Panc1 (cell line): ENCODE measurements at places on chromosomes 5 and 9. TPM values are rescaled to one million over a fixed set of nuclear protein-coding genes. Genes with fewer than 3 reads are reported as not detected.

GRCh38 chr5:96733771-96734500, 71.8 kb downstream of the CAST start:
- H3K36me3 ChIP-seq: peaks cover 6% of the 10 kb centered on the region
- DNase-seq: no peak
- H3K4me1 ChIP-seq: no peaks in the 10 kb centered on the region
- H3K27me3 ChIP-seq: no peaks in the 10 kb centered on the region
- H3K4me3 ChIP-seq: no peak overlapping the region

The TMEM171 gene
- 2.1 TPM for total RNA-seq

GRCh38 chr5:34001241-34001841, 6.5 kb downstream of the AMACR start:
- H3K36me3 ChIP-seq: no peaks in the 10 kb centered on the region; the same call in 1 of the 2 replicates
- H3K27ac ChIP-seq: no peak overlapping the region
- no peak overlapping the region for H3K4me3 ChIP-seq
- H3K27me3 ChIP-seq: no peaks in the 10 kb centered on the region
- no peak for DNase-seq

The PCDHB3 gene
- 0.92 TPM for total RNA-seq

GRCh38 chr5:180169248-180170105, 39.5 kb downstream of the RASGEF1C start:
- H3K4me1 ChIP-seq: no peaks in the 10 kb centered on the region; the same call in 1 of the 2 replicates
- DNase-seq: no peak
- no peak overlapping the region for H3K27ac ChIP-seq
- peaks cover 4% of the 10 kb centered on the region; the same call in 1 of the 2 replicates for H3K27me3 ChIP-seq

DNA sequence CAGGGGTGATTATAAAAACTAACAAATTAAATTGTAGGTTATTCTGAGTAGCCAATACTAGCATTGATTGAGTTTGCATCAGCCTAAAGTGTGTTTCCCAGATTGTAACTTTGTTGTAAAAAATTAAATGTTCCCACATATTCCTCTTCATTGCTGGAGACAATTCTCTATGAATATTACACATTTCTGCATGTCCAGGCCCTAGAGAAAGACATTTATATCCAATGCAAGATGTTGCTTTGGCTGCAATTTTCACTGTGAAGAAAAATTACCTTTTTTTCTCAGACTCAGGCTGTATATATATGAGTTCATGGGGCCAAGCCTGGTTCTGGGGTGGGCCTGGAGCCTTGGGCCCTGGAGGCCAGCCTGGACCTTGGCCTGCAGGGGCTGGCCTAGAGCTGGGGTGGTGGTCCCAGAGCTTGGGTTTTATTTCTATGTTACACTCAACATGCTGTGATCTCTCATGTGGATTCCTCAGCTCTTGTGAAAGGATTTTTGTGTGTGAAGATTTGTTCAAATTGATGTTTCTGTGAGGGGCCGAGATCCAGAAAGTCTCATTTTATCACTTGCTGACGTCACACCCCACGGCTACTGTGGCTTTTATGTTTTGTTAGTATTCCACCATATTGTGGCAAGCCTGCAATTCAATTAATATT, 232.5 kb downstream of the SPATA31A1 start:
- DNase-seq: no peak
- no peak overlapping the region for H3K27ac ChIP-seq
- no peak overlapping the region for H3K4me3 ChIP-seq
- H3K4me1 ChIP-seq: no peaks in the 10 kb centered on the region

DNA sequence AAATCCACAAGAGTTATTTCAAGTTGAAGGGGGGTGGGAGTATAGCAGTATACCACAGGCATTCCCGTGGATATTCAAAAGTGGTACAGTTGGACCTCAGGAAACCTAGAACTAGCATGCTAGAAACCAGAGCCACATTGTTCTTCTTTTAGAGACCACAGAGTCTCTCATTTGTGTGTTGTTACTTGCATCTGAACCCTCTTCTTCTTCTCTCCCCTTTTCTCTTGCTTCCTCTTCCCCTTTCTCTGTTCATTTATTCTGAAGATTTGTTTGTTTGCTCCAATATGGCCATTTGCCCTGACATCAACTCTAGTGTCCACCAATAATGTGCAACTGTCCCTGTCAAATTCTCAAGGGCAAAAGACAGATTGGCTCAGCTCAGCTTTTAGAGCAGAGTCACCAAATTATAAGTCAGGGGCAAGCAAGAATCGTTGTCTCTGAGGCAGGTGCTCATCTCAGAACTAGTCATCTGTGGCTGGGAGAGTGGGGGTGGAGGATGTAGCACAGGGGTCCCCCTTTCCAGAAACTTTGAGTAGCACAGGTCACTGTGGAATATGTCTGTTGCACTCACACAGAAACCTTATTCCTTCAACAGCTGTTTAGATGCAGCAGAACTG, 321.1 kb downstream of the ARRDC3 start:
- H3K27ac ChIP-seq: no peak overlapping the region
- H3K4me3 ChIP-seq: no peak overlapping the region

- DNase-seq: no peak
- H3K27ac ChIP-seq: no peak overlapping the region
- peaks cover 2% of the 10 kb centered on the region; the same call in 1 of the 2 replicates for H3K27me3 ChIP-seq
- no peaks in the 10 kb centered on the region for H3K4me1 ChIP-seq
- H3K4me3 ChIP-seq: no peak overlapping the region
- H3K36me3 ChIP-seq: no peaks in the 10 kb centered on the region
Observed at GRCh38 chr5:36396640-36397039, 94.9 kb upstream of the RANBP3L start.

DNA sequence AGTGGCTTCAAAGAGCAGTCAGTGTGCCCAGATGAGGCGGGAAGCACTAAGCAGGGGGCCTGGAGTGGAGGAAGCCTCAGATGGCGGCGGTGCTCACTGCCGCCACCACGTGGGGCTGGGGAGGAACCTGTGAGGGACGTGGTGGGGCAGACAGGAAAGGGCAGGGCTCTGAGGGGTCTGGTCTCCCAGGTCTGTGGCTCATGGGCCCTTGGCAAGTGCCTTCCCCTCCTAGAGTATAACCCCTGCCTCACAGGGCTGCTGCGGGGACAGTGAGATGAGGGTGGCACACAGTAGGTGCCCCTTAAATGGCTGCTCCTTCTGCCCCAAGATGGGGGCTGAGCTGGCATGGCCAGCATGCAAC, 26.6 kb downstream of the NR5A1 start:
- H3K4me3 ChIP-seq: no peak overlapping the region
- no peaks in the 10 kb centered on the region for H3K27me3 ChIP-seq
- H3K36me3 ChIP-seq: no peaks in the 10 kb centered on the region
- no peak for DNase-seq

DNA sequence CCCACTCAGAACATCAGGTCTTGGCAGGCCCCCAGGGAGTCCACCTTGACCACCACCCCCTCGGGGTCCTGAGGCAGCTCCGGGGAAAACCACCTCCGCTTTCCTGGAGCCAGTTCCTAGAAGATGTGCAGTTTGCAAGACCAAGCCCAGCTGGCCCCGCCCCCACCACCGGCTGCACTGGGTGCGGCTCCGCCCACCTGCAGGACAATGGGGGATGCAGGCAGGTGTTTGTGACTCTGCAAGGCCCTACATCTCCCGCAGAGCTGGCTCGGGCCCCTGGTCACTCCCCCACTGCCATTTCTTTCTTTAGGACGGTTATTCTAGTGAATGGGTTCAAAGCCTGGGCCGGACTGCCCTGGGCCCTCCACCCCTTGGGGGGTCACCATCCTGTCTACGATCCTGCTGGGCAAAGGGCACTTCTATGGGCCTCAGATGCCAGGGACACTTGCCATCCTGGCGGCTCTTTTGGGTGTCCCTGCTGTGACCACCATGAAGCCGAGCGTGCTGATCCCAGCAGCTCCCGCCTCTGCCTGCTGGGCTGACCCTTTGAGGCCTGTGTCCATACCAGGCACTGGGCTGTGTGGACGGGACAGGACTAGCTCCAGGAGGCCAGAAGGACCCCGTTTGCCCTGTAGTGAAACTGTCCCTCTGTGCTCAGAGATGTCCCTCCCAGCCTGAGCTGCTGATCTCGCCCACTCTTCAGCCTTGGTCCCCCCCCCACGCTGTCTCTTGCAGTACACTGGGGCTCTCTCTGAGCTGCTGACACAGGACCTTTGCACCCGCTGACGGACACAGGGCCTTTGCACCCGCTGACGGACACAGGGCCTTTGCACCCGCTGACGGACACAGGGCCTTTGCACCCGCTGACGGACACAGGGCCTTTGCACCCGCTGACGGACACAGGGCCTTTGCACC, 5.9 kb upstream of the NACC2 start:
- H3K27me3 ChIP-seq: no peaks in the 10 kb centered on the region
- no peak for DNase-seq
- peaks cover 14% of the 10 kb centered on the region for H3K4me1 ChIP-seq
- H3K4me3 ChIP-seq: no peak overlapping the region

DNA sequence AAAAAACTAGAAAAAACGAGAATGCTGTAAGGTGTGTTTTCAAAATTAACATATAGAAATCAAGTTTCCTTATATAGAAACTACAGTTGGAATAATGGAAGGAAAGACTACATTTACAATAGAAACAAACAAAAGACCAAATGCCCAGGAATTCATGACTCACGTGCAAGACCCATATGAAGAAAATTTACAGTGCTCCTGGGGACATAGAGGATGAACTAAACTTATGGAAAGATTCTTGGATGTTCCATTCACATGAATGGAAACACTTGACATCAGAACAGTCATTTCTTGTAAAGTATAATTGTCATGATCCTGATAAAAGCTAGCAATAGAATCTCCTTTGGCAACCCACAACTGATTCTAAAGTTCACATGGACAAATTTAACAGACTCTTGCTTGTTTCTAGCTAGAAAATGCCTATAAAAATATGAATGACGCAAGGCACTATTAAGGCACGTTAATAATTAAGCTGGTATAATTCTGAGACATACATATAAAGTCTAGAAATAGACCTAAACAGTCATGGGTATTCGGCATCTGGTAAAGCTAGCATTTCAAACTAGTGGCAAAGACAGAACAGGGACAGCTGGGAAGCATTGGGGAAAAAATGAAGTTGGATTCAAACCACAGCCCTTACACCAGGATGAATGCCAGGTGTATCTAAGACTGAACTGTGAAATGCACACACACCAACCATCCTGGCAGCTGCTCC, 5.1 kb upstream of the ZFP62 start:
- no peak overlapping the region for H3K27ac ChIP-seq
- H3K4me1 ChIP-seq: no peaks in the 10 kb centered on the region
- no peak for DNase-seq
- no peaks in the 10 kb centered on the region for H3K36me3 ChIP-seq
- H3K4me3 ChIP-seq: no peak overlapping the region

The C9orf153 gene
- total RNA-seq: not detected

DNA sequence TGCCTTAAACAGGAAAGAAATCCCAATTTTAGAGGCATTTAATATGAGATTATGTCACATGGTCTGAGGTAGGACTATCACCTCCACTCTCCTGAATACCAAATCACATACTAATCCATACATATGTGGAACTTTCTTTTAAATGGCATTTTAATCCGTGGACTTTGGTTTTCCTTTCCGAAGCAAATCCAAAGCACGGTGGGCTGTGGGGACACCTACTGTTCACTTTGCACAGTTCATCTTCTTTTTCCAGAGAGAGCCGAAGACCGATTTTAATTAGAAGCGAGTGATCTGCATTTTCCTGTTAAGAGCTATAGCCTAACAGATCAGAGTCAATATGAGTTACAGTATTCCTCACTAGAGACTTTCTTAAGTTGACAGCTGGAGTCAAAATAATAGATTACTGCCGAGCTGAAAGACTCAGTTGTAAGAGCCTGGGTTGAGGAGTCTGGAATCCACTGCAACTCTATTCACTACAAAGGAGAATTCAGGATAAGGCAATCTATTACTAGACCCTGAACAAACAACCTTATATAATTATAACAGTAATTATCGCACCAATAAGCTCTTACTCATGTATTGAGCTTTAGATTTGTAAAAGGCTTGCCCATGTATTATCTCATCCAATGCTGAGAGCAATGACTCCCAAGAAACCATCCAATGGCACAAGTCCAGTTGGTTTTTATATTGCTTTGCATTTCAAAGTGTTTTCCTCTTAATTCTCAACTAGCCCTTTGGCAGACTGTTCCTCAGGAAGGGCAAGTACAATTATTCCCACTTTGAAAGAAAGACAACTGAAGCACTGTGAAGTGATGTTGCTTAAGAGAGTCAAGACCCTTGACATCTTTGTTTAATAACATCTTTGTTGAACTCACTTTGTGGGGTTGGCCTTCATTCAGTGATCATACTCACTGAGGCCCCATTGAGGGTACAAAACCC, 144.7 kb downstream of the TRPM6 start:
- no peaks in the 10 kb centered on the region for H3K36me3 ChIP-seq
- H3K27me3 ChIP-seq: no peaks in the 10 kb centered on the region; the same call in 1 of the 2 replicates
- H3K4me3 ChIP-seq: no peak overlapping the region

The MYORG gene
- 9.7 TPM for total RNA-seq

- DNase-seq: no peak
- no peaks in the 10 kb centered on the region for H3K4me1 ChIP-seq
- no peaks in the 10 kb centered on the region for H3K27me3 ChIP-seq
- no peak overlapping the region for H3K4me3 ChIP-seq
- no peaks in the 10 kb centered on the region for H3K36me3 ChIP-seq
Observed at GRCh38 chr9:82981552-82981951, 81.4 kb downstream of the RASEF start.

GRCh38 chr5:135377751-135378680, 21.0 kb downstream of the MACROH2A1 start:
- no peak for DNase-seq
- H3K27ac ChIP-seq: no peak overlapping the region
- no peaks in the 10 kb centered on the region for H3K4me1 ChIP-seq
- H3K4me3 ChIP-seq: no peak overlapping the region
- no peaks in the 10 kb centered on the region for H3K27me3 ChIP-seq
- peaks cover 22% of the 10 kb centered on the region for H3K36me3 ChIP-seq

- H3K27ac ChIP-seq: no peak overlapping the region
- no peaks in the 10 kb centered on the region for H3K36me3 ChIP-seq
- H3K4me1 ChIP-seq: no peaks in the 10 kb centered on the region
- H3K4me3 ChIP-seq: no peak overlapping the region
- H3K27me3 ChIP-seq: no peaks in the 10 kb centered on the region
Observed at GRCh38 chr5:147084702-147085101, 150.1 kb upstream of the STK32A start.

The GLRA1 gene
- total RNA-seq: not detected

DNA sequence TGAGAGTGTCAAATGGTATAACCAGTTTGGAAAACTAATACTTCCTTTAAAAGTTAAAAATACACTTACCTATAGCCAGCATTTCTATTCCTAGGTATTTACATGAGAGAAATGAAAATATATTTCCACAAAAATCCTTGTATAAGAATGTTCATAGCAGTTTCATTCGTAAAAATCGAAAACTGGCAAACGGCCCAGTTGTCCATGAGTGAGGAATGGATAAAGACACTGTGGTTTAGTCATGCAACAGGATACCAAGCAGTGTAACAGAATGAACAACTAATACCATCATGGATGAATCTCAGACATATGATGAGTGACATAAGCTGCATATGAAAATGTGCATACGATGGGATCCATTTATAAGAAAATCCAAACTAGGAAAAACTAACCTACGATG, 136.7 kb downstream of the MACROH2A1 start:
- no peak overlapping the region for H3K27ac ChIP-seq
- H3K4me3 ChIP-seq: no peak overlapping the region

The BRD9 gene
- total RNA-seq: 64.3 TPM
